ENCODE measurements at places on chromosomes 2 and 18. TPM values are rescaled to one million over a fixed set of nuclear protein-coding genes. Genes with fewer than 3 reads are reported as not detected.

- DNase-seq: peak; percentile 16
- H3K27me3 ChIP-seq: no peaks in the 10 kb centered on the region
- no peak overlapping the region for H3K27ac ChIP-seq
- no peak overlapping the region for H3K4me3 ChIP-seq
- H3K4me1 ChIP-seq: peaks cover 9% of the 10 kb centered on the region
- H3K36me3 ChIP-seq: no peaks in the 10 kb centered on the region
These were observed 1.9 kb upstream of the STAT4 start for GRCh38 chr2:191152482-191153240.

- no peaks in the 10 kb centered on the region for H3K27me3 ChIP-seq
- DNase-seq: no peak
- no peak overlapping the region for H3K27ac ChIP-seq
- peaks cover 30% of the 10 kb centered on the region for H3K4me1 ChIP-seq
- H3K4me3 ChIP-seq: no peak overlapping the region
- no peaks in the 10 kb centered on the region for H3K36me3 ChIP-seq
These were observed 63.5 kb downstream of the TXNL1 start for GRCh38 chr18:56574861-56575260.

SMIM21 gene
- polyA plus RNA-seq: not detected

FN1 gene
- polyA plus RNA-seq: 0.72 TPM

Data from CD14-positive monocyte (primary cell).